ENCODE measurements at places on chromosomes 1 and 21.

DNA sequence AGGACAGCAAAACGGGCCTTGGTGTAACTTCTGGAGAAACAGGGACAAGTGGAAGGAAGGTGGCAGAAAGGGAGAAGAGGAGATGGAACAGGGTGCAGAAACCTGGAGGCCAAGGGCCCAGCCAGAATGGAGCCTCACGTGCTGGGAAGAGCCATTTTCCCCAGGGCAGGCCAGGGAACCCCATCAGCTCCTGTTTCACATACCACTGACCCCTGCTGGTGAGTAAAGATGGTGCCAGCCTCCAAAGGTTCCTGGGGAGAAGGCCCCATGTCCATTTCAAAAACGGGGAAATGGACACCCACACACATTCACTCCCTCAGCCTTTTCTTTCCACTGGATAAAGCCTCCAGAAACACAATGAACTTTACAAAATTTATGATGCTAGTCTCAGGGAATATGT lies 57.6 kb upstream of the JUN start:
- peak; percentile 23 for DNase-seq

DNA sequence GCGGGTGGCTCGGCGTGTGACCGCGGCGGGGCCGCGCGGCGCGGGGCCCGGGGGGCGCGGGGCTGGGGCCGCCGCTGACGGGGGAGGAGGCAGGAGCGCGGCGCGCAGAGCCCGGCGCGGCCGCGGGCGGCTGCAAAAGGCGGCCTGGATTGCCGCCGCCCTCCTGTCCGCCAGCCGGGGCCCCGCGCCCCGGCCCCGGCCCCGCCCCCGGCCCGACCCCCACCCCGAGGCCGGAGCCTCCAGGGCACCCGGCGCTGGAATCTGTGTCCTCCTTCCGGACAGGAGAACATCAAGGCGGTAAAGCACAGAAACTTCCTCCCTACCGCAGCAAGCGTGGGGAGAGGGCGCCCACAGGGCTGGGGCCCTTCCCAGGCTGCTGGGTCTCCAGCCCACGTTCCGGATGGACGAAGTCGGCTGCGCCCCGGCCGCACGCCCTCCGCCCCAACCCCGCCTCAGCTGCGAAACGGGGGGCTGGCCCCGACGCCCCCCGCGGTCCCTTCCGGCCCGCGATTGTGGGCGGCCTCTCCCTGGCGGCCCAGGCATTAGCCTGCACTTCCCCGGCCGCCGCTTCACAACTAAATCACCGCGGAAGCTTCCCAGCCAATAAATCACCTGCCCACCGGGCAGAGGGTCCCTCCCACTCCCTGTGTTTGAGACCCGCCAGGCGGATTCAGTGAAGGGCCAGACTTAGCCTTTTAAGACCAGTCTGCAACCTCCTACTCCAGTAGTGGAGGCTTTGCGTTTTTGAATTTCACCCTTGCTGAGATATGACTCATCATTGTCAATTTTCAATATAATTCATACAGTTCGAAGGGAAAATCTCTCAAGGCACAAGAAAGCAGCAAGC lies 106.0 kb downstream of the SLC45A1 start:
- peak; percentile 76 for DNase-seq

DNA sequence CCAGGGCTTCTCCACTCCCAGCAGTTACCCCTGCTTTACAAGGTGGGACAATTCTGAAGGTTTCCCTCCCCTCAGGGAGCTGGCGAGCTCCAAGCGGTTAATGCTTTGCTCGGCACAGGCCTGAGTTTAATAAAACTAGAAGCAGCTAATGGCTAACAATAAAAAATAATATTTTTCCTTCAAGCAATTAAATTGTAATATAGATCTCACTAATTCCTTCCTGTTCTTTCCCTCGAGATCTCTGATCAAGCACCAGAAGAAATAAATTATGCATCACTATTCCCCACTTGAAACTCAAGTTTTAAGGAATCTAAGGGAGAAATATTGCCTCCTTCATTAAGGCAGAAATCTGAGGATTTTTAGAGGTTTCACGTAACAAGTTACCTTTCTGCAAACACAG lies 42.9 kb downstream of the GLIS1 start:
- DNase-seq: no peak

- DNase-seq: no peak
Measured at GRCh38 chr1:17352419-17352909, 19.5 kb upstream of the PADI6 start.

- no peak for DNase-seq
Measured at GRCh38 chr1:220335668-220336067, 63.4 kb upstream of the RAB3GAP2 start.
